ENCODE measurements at places on chromosomes 5 and 9. TPM values are rescaled to one million over a fixed set of nuclear protein-coding genes. Genes with fewer than 3 reads are reported as not detected.

DNA sequence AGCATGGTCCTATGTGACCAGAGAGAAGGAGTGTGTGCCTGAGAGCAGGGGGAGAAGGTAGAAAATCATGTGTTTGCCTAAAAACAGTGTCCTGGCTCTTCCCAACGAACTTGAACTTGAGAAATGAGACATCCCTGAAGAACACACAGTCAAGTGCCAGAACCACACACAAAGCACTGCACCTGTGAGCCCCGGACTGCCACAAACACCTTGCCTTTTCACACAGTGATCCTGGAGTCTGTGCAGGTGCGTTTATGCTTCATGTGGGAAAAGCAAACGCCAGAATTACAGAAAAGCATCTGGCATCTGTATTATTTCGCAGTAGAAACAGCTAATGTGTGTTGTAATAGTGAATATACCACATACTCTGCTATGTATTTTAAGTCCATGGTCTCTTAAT, 9.3 kb downstream of the CTNND2 start:
- no peak for DNase-seq

- DNase-seq, result no peak
These were observed 127.1 kb upstream of the CCNH start for GRCh38 chr5:87539839-87540238.

GRCh38 chr9:134555094-134555650, 86.4 kb upstream of the COL5A1 start:
- no peak for DNase-seq

DNA sequence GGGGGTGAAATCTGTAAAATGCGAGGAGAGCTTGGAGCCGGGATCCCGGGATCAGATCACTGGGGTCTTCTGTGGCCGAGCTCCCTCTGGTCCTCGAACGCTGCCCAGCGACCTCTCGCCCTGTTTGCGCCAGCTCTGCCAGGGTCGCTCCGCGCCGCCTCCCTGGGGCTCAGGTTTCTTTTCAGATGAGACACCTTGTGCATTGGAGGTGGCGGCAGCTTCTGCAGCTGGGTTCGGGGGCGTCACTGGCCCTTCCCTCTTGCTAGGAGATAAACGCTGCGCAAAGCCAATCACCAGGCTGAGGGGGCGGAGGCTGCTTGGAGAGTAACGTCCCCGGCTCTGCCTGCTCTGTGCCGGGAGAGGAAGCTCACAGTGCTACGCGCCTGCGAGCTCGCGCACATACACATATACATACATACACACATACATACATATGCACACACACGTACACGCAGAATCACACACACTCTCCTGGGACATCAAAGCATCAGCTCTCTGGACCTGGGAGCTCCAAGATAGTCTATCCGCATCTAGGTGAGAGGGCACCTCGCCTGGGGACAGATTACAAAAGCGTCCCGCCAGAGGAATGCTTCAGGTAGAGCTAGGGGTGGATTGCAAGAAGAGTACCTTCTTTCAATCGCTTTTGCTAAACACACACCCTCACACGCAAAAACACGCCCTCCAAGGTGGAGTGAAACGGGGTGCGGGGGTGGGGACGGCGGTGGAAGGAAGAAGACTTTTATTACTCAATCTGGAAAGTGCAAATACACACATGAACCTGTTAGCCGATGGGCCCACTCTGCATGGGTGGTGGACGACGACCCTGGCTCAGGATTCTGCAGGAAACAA, at the start of gene ST8SIA4:
TSS of gene ST8SIA4 (minus strand) at position 244 of the 849 bp plus-strand sequence. CDS start 327 bp downstream, outside the sequence.
- peak; percentile 81 for DNase-seq

- DNase-seq, result no peak
These were observed 11.5 kb upstream of the CARD19 start for GRCh38 chr9:93084471-93084881.

DNA sequence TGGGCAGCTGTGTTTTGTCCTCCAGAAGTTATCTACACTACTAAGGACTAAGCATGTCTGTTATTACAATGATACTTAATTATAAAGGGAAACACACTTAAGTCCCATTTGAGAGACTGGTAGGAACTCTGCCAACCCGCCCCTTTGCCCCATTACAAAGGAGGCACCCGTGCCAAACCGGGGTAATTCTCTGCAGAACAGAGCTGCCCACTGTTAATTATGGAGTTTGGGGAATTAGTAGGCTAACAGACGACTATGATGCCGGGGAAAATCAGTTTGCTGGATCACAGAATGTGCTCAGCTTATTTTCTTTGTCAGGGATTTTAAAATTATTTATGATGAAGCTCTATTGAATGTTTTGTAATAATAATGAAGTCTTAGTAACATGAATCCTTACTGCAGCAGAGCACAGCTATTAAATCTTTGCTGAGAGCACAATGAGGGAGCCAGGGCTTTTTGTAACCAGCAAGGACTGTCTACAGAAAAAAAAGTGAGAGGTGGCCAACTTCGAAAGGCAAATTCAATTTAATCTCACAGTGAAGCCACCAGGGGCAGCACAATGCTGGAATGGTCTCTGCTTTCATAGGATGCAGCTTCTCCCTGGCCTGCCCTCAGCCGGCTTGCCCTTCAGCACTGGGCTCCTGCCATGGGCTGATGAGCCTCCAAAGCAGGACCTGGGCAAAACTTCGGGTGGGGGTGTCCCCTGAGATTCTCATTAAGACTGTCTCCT, 134.5 kb downstream of the GNAQ start:
- DNase-seq, result peak; percentile 40

GRCh38 chr5:29307478-29307877, 1886.0 kb upstream of the CDH6 start:
- no peak for DNase-seq

DNA sequence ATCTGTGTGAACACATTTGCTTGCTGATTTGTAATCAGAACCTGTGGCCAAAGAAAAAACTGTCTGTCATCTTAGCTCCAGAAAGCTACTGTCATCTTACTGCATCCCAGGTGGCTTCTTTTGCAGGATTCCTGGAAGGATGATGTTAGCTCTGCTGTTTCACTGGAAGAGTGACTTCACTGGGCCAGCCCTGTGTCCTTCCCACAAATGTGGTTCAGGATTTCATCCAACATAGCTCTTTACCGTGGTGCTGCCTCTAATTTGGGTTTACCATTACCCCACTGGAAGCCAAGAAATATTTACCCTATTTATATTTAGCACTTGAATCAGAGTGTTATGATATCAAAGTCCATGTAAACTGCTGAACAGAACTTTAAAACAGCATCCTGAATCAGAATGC, 501.0 kb downstream of the GADD45G start:
- no peak for DNase-seq

- peak; percentile 70 for DNase-seq
These were observed at the start of gene TNPO1 for GRCh38 chr5:72816284-72817075. TNPO1 (plus strand) TSS chr5:72816661; CDS start chr5:72816738, 77 bp downstream.

DNA sequence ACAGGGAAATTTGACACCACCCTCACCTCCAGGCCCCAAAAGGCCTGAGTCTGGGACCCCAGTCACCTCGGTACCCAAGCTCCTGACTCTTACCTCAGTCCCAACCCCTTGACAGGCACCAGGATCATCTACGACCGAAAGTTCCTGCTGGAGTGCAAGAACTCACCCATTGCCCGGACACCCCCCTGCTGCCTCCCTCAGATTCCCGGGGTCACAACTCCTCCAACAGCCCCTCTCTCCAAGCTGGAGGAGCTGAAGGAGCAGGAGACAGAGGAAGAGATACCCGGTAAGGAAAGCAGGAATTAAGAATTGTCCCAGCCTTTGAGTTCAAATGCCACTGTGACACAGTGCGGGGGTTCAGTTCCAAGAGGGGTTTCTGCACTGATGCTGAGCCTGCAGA, 1.3 kb downstream of the EIF4EBP3 start:
- DNase-seq, result no peak

GRCh38 chr9:123064716-123065115, 31.2 kb downstream of the GPR21 start:
- DNase-seq, result no peak

- no peak for DNase-seq
These were observed 339.2 kb upstream of the CDH9 start for GRCh38 chr5:27377626-27378025.

DNA sequence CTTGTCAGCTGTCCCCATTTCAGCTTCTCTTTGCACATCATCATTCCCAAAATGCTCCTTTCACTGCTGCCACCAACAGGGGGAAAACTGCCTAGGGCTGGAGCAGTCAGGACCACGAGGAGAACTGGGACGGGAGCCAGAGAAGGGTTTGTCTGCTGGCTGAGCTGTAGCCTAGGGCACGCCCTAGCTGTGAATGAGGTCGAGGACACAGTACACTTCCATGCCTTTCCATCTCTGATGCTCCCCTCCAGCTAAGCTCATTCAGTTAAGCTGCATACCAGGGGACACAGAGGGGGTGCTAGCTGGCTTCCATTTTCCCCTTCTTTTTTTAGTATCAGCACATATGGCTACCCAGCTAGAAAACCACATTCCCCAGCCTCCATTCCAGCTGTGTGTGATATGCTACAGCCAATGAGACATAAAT, 64.7 kb downstream of the STK10 start:
- no peak for DNase-seq

DNA sequence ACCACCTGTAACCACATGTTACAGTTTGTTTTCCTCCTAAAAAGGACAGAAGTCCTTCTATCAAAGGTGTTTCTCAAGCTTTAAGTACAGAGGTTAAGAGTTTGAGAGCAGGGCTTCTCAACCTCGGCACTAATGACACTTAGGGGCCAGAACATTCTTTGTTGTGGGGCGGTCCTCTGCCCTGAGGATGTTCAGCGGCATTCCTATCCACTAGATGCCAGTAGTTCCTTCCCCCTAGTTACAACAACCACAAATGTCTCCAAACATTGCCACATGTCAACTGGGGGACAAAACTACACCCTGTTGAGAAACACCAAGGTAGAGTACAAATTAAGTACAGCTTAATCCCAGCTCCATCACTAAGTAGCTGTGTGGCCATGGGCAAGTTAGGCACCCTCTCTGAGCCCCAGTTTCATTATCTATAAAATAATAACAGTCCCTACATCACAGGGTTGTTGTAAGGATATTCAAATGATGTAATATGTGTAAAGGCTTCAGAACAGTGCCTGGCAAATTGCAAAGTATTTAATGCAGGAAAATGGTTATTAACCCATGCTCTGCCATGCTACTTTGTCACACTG, 44.6 kb downstream of the PIP5K1B start:
- DNase-seq, result no peak

DNA sequence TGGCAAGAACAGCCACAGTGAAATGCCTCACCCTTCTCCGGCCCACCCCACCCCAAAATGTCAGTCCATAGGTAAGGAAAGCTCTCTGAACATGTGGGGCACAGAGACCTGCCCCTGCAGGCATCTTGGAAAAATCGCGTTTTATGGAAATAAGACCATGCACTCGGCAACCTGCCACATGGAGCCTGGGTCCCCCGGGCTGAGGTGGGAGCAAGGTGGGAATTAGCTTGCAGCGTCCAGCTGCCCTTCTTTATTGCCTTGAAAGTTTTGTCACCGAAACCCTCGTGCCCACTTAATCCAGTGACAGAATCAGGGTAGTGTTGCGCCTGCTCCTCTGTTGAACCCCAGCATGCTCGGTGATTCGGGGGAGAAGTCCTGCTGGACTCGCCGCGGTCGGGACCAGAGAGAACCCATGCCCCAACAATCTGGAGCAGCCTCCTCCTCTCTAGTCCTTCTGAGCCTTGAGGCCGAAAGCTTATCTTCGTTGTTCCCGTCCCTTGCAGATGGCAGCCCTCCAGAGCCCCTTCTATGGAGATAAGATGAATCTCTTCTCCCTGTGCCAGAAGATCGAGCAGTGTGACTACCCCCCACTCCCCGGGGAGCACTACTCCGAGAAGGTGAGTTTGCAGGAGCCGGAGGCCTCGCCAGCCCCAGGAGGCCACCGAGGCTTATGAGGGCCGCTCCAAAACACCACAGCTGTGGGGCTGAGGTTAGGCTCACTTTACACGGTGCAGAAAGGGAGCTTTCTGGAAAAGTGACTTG, 67.9 kb downstream of the PSMB7 start:
- no peak for DNase-seq

GRCh38 chr5:139651043-139651834, 3.1 kb downstream of the CXXC5 start:
- DNase-seq, result no peak

GRCh38 chr5:61953913-61954312, 352.1 kb upstream of the KIF2A start:
- DNase-seq, result no peak

The OBP2B gene
- polyA plus RNA-seq, result not detected

The LCN1 gene
- polyA plus RNA-seq, result not detected

The CBY3 gene
- 0.11 TPM for polyA plus RNA-seq

The LCP2 gene
- 8.5 TPM for polyA plus RNA-seq

The UBE2QL1 gene
- 0.46 TPM for polyA plus RNA-seq

The GHR gene
- polyA plus RNA-seq, result 10.1 TPM

The PCDHB9 gene
- polyA plus RNA-seq, result 1.2 TPM

The PCDHGB3 gene
- 1.4 TPM for polyA plus RNA-seq

All from urinary bladder (tissue), 4 donors.